ENCODE measurements at places on chromosomes 1 and 21. TPM values are rescaled to one million over a fixed set of nuclear protein-coding genes. Genes with fewer than 3 reads are reported as not detected.

GUCA2A gene
- total RNA-seq: not detected

PRKAA2 gene
- 0.02 TPM for total RNA-seq

CDA gene
- not detected for total RNA-seq

- peak; percentile 62 for DNase-seq
- H3K27me3 ChIP-seq: peaks cover 3% of the 10 kb centered on the region
- H3K4me3 ChIP-seq: peak overlapping the region; percentile 87
These were observed 6.6 kb upstream of the RNU1-2 start for GRCh38 chr1:16888860-16889816.

- DNase-seq: no peak
- no peaks in the 10 kb centered on the region for H3K36me3 ChIP-seq
- no peaks in the 10 kb centered on the region for H3K4me1 ChIP-seq
- H3K4me3 ChIP-seq: no peak overlapping the region
- H3K27ac ChIP-seq: no peak overlapping the region
These were observed 1234.4 kb downstream of the KCNT2 start for GRCh38 chr1:195373856-195374255.

GRCh38 chr1:58848818-58849411, 65.1 kb upstream of the JUN start:
- no peaks in the 10 kb centered on the region for H3K27me3 ChIP-seq
- peaks cover 3% of the 10 kb centered on the region for H3K4me1 ChIP-seq
- no peak overlapping the region for H3K27ac ChIP-seq
- no peaks in the 10 kb centered on the region for H3K36me3 ChIP-seq

- H3K27me3 ChIP-seq: no peaks in the 10 kb centered on the region
- peaks cover 2% of the 10 kb centered on the region for H3K4me1 ChIP-seq
- DNase-seq: no peak
- H3K4me3 ChIP-seq: no peak overlapping the region
These were observed 132.5 kb downstream of the PEX14 start for GRCh38 chr1:10607228-10607627.

DNA sequence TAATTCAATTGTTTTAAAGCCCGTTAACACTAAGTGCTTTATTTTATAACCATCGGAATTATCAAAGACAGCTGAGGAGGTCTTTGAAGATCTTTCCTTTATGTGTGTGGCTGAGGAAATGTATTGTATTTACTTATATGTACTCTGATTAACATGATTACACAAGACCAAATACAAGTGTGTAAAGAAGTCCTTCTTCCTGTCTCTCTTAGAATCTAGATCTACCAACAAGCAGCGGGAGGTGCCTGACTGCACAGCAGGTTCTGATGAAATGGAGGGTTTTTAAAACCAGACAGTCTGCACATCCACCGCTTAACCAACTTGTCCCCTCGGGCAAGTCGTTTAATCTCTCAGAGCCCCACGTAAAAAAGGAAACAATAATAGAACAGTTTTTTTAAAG, 240.5 kb upstream of the MAP1LC3C start:
- H3K4me1 ChIP-seq: no peaks in the 10 kb centered on the region
- DNase-seq: no peak
- no peak overlapping the region for H3K27ac ChIP-seq
- H3K27me3 ChIP-seq: no peaks in the 10 kb centered on the region

All from activated naive CD8-positive, alpha-beta T cell treated with anti-CD3 and anti-CD28 coated beads for 36 hours (primary cell).